ENCODE measurements at places on chromosomes 7 and 10.

DNA sequence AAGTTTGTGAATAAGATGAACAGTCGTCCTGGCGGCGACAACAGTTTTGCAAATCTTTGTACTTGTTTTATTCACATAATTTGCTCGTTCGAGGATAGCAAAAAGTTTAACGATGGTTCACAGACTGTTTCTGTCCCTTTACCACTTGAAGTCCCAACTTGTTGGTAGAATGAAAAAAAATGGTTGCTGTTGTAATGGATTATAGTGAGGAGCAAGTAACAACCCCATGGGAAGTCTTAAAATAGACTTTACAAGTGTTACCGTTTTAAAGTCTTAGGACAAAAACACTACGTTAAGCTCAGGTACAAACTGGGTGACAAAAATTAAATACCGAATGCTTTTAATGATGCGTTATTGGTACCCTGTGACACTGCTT is 589 bp downstream of the LSM8 start:
- no peak for DNase-seq

DNA sequence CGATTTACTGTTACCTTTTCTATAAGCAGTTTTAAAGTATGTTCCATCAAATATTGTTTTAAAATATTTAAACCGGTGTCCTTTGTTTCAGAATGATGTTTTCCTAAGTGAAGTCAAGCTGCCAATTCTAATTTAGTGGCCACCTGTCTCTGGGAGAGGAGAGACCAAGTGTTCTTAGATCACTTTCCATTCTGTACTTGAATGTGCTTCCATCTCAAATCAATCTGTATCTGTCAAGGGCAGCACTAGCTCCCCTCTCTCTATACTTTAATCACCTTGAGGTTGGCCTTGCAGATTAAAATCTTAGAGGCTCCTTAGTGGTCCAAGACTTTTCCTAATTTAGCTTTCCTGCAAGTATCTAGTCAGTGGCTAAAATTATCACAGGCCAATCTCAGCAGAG is 49.6 kb downstream of the LGI1 start:
- no peak for DNase-seq

DNA sequence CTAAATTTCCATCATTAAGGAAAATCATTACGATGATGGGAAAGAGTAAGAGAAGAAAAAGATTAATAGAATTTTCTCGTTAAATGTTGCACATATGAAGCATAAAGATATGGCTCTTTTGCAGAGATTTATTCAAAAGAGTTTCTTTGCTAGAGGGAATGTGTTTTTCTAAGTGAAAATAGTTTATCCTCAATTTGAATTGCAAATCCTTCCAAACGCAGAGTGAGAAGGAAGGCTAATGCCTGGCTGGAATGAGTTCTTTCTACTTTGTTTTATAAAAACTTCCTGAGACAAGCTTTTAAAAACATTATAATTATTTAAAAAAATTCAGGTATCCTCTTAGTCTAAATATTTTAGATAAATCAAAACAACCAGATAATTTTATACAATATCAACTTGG is 14.2 kb downstream of the CYP26A1 start:
- no peak for DNase-seq

DNA sequence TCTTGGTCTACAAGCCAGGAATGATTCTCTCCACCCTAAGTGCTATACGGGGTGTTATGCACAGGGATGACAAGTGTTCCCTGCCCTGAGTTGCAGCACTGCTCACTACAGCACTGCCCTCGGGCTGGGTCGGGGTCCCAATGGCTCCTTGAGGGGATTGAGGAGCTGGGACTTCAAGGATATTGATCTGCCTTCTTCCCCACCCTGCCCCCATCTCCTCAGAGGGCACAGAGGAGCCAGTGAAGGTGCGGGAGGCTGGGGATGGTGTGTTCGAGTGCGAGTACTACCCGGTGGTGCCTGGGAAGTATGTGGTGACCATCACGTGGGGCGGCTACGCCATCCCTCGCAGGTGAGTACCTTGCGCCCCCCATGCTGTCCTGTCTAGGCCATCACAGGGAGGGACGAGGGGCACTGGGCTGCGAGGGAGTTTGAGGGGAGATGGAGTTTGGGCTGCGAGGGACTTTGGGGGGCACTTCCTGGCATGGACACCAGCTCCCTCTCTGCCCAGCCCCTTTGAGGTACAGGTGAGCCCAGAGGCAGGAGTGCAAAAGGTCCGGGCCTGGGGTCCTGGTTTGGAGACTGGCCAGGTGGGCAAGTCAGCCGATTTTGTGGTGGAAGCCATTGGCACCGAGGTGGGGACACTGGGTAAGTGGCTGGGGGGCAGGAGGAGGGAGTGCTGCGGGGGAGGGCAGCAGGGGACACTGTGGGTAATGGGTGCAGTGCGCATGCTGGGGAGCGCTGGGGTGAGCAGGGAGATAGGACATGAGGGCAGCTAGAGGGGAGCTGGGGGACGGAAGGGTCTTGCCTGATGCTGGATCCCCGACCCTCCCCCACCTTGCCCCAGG is 10.3 kb downstream of the FLNC start:
- DNase-seq: no peak

- no peak for DNase-seq
These were observed 3.9 kb upstream of the NOBOX start for GRCh38 chr7:144407266-144407931.

GRCh38 chr7:30082686-30083085 is 52.1 kb upstream of the MTURN start:
- DNase-seq: no peak

DNA sequence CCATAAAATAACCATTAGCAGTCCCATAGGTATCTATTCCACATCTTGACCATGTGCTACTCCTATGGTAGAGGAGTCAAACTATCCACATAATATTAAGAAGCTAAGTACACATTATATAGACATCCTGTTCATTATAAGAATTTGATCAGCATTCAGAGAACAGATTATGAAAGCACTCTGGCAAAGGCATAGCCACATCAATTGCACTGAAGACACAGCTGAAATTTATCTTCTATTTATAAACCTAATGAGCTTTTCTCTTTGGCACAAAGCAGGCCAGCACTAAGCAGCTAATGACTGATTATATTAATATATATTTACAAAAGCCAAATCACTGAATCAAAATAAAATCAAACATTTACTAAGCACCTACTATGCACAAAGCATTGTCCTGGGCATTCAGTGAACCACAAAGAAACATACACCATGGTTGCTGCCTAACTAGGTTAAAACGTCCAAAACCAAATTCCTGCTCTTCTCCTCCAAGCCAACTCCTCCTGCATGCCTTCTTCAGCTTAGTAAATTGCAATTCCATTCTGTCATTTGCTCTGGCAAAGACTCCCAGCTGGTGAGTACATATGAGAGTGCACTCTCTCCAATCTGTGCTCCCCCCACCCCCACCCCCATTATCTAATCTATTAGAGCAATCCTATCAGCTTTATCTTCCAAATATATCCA is 122.6 kb upstream of the ASAH2 start:
- no peak for DNase-seq

DNA sequence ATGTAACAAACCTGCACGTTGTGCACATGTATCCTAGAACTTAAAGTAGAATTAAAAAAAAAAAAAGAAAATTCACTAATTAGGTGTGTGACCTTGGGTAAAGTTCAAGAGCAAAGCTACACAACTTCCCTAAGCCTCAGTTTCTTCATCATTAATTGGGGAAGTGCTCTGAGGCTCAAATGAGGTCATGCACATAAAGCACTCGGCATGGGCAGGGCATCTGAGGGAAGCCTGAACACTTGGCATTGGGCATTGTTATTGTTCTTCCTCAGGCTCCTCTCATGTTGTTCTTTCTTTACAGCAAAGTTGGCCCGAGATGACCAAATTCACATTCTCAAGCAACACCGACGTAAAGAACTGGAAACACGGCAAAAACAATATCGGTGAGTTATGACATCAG is 21.5 kb downstream of the ALOX5 start:
- DNase-seq: no peak
